Activated CD4-positive, alpha-beta memory T cell treated with anti-CD3 and anti-CD28 coated beads, Interleukin-2, amount 10 ng/mL, durations not matched to agents 7 days and 5 days (primary cell): ENCODE measurements at places on chromosomes 3 and 15. TPM values are rescaled to one million over a fixed set of nuclear protein-coding genes. Genes with fewer than 3 reads are reported as not detected.

LDHAL6B gene
- not detected for total RNA-seq

UBAP1L gene
- 3.3 TPM for total RNA-seq

IQCH gene
- 0.78 TPM for total RNA-seq

SEC62 gene
- 57.9 TPM for total RNA-seq

SCG3 gene
- total RNA-seq = not detected

CYP1A1 gene
- total RNA-seq = 2.0 TPM

TATDN2 gene
- total RNA-seq = 57.1 TPM

- DNase-seq = peak; percentile 81
Measured at GRCh38 chr3:49839193-49839809, 17.1 kb downstream of the TRAIP start.

GRCh38 chr15:88231909-88232644, 24.5 kb downstream of the NTRK3 start:
- no peak for DNase-seq

PLOD2 gene
- total RNA-seq = 1.1 TPM

- DNase-seq = peak; percentile 51
Measured at GRCh38 chr15:66369773-66370651, 13.5 kb upstream of the TIPIN start.
